ENCODE measurements at places on chromosomes 6 and 20. TPM values are rescaled to one million over a fixed set of nuclear protein-coding genes. Genes with fewer than 3 reads are reported as not detected.

HUS1B gene
- 1.8 TPM for total RNA-seq

TULP1 gene
- not detected for total RNA-seq

GRCh38 chr6:128209771-128210170, 308.9 kb upstream of the THEMIS start:
- ATAC-seq: no peak

DNA sequence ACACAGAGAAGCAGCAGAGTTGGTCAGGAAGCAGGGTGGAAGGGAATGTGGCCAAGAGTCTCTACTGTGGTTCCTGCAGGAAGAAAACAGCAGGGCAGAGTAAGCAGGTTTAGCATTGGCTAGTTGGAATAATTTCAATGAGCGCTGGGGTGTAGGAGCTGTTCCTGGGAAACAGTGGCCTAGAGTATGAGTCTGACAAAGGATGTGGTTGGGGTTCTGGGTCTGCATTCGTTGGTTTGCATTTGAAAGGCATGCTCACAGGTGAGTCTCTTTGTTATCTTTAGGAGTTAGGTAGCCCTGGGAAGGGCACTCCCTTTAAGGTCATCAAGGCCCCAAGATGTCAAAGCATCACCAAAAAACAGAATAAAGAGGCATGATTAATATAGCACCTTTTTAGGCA, 911.6 kb upstream of the SLC35B3 start:
- ATAC-seq: no peak

DNA sequence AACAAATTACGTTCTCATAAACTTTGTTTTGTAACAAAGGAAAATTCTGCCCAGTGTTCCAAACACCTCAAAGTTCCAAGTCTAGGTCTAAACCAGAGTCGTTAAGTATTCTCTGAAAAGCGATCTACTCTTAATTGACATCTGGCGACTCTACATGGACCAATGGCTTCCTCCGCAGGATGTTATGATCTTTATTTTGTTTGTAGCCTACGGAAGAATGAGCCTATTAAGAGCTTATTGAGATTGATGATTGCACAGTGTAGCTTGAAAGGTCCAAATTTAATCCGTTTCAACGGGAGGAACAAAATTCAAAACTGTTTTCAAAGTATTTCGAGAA, 61.1 kb downstream of the FAM217A start:
- ATAC-seq: peak; percentile 12

All from activated T-helper 17 cell treated with anti-CD3 and anti-CD28 coated beads, Interleukin-2, amount 50 U/mL, for 72 hours (primary cell).